ENCODE measurements at places on chromosomes 4 and X.

- DNase-seq, result no peak
These were observed 674.5 kb downstream of the SH3BGRL start for GRCh38 chrX:81876437-81876836.

GRCh38 chr4:157014621-157015591, 43.3 kb upstream of the PDGFC start:
- DNase-seq, result no peak

GRCh38 chrX:8721536-8721935, 10.4 kb downstream of the ANOS1 start:
- DNase-seq, result no peak

- DNase-seq, result no peak
These were observed 11.4 kb upstream of the RAP1GDS1 start for GRCh38 chr4:98249831-98250230.

DNA sequence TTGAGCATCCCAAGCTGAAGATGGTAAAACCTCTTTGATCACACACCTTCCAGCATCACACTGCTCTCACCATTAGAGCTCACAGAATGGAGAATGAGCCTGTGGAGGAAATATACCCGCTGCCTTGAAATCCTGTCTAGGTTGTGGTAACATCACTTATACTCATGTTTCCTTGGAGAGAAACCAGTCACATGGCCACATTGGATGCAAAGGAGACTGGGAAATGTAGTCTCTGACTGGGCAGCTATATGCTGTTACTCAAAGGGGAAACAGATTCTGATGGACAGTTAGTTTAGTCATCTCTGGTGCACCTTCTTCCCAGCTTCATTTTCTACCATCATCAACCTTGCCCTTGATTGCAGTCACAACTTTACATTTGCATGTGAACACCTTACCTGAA, 286.3 kb downstream of the ANKRD50 start:
- no peak for DNase-seq

- no peak for DNase-seq
These were observed 15.1 kb downstream of the XG start for GRCh38 chrX:2766906-2767305.

DNA sequence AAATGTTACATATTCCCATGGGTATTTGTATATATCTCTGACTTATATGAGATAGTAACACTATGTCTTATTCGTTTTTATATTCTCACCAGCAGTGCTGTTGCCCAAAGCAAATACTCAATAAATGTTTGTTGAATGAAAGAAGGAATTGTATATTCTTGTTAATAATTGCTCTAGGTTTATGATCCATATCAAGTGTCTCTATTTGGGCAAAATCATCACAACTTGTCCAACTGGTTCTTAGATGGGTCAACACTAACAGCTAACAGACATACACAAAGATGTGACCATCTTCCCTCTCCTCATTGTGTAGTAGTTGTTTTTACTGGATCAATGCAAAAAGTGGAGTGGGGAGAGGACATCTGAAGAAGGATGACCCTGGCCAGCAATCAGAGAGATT, 6.6 kb upstream of the APLN start:
- no peak for DNase-seq

DNA sequence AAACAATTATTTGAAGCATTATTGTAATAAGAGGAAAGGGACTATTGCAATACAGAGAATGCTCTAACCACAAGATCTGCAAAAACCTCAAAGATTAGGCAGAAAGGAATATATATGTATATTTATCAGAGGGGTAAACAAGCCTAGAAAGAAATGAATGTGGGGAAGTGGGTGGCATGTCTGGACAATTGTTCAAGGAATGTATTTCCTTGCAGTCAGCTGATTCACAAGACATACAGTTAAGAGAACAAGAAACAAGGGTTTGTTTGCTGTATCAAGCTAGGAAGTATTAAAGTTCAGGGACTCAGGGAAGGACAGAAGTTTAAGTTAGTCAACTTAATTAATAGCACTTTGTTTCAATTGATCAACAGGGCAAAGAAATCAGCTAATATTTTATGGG, 514.7 kb downstream of the CENPC start:
- DNase-seq, result no peak

DNA sequence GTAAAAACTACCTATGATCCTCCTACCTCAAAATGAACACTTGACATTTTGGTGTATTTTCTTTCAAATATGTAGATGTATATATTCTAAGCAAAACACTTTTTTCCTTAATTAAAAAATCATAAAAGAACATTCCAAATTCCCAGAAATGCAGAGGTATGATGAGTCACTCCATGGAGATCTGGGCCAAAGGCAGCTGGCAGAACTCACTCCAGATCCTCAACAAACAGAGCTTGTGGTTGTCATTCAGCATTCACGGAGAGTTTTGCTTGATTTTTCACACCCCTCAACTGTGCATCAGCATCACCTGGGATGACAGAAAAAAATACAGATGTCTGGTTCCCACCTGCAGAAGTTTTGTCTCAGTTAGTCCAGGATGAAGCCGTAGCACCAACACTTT, 144.6 kb downstream of the KIT start:
- no peak for DNase-seq

DNA sequence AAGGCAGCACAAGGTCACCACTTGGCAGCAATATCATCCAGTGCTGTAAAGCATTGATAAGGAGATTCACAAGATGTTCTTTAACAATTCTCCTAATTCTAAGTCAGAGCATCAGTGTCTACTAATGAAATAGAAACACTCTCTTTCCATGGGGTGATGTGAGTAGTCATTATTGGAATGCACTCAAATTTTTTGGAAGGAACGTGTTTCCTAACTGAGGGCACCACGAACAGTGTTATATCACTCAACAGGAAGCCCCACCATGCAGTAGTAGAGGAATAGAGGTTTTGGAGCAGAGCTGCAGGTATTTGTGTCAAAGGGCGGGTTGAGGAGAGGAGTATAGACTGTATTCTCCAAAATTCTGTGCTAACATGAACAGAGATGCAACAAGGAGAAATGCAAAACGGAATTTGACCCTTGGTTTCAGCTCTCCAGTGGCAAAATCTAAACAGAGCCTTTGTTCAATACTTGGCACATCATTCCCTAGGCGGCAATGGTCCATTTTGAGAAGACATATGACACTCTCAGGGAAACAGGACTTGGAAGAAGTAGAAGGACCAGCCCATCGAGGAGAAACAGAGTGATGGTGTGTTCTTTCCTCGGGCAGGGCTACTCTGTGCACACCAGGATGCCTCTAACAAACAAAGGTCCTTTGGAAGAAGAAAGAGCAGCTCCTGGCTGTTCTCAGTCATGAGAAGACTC, 98.9 kb downstream of the CPEB2 start:
- no peak for DNase-seq

- DNase-seq, result no peak
These were observed 49.5 kb downstream of the CD99L2 start for GRCh38 chrX:150848914-150849365.

DNA sequence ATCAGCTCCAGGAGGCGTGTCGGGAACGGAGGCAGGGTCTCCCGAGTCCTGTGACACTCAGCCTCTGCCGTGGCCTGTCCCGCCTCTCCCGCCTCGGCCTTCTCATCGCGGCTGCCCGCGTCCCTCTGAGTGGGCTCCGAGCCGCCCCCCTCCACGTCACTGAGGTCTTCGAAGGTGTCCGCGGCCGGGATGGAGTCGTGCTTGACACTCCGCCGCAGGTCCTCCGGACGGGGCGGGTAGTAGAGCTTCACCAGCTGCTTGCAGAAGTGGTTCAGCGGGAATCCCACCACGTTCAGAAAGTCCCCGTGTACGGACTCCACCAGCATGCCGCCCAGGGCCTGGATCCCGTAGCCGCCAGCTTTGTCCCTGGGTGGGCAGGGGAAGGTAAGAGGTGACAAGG, 25.0 kb downstream of the ASMTL start:
- DNase-seq, result no peak

GRCh38 chr4:168197926-168198325, 105.6 kb downstream of the ANXA10 start:
- no peak for DNase-seq

DNA sequence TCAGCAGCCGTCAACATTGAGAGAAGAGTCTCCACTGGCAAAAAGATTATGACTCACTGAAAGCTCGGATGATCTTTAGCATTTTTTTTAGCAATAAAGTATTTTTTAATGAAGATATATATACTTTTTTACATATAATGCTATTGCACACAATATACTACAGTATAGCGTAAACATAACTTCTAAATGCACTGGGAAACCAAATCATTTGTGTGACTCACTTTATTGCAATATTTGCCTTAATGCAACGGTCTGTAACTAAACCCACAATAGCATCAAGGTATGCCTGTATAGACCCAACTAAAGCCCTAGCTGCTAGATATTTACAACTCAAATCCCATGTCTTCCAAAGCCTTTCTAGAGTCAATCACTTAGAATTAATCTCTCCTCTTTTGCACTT, 52.3 kb upstream of the EDNRA start:
- DNase-seq, result no peak

DNA sequence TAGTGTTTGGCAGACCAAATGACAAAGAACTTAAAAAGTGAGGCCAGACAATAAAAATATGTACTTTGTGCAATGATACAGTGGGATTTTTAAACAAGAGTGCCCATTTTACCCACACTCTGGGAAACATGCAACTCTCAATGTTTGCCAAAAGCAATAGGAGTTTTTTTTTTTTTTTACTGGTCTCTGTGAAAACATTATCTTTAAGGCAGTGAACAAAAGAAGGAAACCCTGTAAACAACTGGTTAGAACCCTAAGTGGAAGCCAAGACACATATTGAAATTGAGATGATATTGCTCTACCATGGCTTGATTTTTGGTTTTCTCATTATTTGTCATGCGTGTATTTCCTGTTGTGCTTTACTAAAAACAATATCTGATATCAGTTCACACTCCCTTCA, 67.2 kb upstream of the PPP3CA start:
- DNase-seq, result no peak

DNA sequence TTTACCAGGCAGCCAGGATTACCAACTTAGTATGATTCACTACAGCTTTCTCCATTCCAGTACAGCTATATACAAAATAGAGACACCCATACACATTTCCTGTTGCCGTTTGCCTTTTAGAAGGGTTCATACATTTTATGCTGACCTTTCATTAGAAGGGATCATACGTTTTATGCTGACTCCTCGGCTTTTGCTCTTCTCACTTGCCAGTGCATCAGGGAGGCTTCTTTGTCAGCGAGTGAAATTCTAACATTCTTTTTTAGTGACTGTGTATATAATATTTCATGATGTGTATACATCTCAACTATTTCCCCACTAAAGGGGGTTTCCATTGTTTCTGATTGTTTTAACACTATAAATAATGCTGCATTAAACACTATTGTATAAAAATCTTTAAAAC, 552.6 kb downstream of the TRIML1 start:
- DNase-seq, result no peak

GRCh38 chrX:2703991-2704369, 12.9 kb downstream of the CD99 start:
- DNase-seq, result no peak

- DNase-seq, result no peak
These were observed 218.6 kb upstream of the FAM47A start for GRCh38 chrX:34350561-34351335.

DNA sequence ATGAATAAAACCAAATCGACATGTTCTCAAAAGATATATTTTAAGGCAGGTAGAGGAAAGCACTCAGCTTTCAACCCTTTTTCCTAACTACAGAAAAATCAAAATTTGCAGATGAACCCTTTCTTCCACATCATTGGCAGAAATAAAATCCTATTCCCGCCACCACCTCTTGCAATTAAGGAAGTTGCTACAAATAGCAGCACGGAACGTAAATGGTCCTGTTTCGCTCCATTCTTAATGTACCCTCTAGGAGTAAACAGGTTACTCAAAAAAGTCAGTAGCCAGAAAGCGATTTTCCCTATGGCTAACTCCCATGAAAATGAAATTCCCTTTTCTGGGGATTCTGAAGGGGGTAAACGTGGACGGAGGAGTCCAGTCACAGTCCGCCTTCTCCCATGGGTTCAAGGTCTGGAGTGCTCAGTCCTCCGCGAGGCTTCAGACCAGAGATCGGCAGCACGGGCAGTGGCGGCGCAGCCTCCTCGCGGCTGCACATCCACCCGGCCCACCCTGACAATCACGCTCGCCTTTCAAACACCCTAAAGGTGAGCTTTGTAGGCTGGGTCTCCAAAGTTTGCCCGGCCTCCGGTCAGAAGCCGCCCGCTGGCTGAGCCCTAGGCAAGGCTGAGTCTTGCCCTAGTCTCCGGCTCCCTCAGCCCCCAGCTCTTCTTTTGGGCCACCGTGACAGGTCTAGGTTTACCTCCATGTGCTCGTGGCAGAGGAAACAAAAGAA, 1.8 kb downstream of the ATP11C start:
- peak; percentile 2 for DNase-seq

DNA sequence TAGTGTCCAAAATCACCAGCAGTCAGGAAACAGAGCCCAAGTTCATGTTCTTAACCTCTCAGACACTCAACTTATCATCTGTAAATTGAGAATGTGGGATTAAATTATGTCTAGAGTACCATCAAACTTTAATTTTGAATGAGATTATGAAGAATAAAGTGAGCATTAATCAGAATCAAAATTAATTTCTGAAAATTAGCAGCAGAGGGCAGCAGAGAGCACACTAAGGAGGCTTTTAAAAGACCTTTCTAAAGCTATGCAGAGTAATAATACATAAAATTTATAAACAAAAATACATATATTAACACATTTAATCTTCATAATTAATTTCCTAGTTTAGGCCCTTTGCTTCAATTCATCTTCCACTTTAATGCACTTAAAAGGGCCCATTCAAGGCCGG, 7.1 kb downstream of the TASL start:
- DNase-seq, result no peak

GRCh38 chr4:89336818-89337420, 29.3 kb upstream of the GPRIN3 start:
- no peak for DNase-seq

DNA sequence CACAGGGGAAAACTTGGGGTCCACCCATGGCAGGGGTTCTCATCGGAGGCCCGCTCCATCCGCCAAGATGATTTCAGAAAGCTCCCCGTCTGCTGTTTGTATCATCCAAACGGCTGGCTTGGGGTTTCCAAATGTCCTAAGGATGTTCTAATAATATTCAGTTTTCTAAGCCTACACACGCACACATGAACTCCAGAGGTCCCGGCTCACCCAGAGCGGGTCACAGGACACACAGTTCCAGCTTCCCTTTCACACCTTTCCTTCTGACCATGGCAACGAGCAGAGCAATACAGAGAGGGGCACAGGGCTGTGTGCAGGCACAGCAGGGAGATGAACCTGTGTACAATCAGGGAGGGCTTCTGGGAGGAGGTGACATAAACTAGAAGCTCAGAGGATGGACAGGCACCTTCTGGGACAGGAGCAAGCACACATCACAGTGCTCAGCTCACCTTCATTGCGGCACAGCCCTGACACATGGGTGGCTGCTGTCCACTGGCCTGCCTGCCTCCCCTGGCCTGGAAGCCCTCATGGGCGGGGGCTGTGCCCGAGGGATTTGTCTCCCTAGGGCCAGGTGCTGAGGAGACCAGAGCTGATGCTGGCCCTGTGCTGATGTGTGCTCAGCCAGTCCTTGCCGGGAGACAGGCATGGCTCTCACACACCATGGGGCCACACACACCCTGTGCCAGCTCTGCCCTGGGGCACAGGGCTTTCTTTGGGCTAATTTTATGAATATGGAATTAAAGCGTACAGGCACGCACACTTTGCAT, 44.8 kb downstream of the ABLIM2 start:
- no peak for DNase-seq

- DNase-seq, result no peak
These were observed 442.9 kb downstream of the MID1IP1 start for GRCh38 chrX:39244147-39244546.
